ENCODE measurements at places on chromosomes 1 and 21.

DNA sequence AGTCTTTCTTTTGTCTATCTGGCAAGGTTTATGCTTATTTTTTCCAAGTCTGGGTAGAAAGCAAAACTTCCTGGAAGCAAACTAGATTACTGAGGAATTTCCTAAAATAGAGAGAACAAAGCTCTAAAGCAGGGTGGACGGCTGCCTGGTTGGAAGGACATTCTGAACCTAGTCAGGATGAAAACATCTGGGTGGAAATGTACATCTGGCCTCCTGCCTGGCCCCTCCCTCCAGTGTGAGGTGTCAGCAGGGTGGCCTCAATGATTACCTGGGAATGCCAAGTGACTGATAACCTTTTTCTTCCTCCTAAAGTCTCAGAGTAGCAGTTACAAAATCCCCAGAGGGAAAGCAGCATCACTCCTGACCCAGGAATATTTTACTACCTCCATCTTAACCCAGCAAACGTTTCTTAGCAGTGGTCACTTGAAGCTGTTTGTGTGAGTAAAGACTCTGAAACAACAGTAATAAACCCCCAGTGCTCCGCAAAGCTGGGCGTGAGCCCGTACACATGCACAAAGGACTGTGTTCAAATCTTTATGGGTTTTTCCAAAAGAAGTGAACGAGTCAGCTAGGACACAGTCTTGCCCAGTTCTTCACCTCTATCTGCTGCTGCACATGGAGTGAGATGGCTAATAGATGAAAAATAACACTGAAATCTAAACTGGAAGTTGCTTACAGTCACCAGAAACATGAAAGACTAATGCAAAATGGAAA lies 18.9 kb downstream of the ANGPTL7 start:
- no peak for DNase-seq

DNA sequence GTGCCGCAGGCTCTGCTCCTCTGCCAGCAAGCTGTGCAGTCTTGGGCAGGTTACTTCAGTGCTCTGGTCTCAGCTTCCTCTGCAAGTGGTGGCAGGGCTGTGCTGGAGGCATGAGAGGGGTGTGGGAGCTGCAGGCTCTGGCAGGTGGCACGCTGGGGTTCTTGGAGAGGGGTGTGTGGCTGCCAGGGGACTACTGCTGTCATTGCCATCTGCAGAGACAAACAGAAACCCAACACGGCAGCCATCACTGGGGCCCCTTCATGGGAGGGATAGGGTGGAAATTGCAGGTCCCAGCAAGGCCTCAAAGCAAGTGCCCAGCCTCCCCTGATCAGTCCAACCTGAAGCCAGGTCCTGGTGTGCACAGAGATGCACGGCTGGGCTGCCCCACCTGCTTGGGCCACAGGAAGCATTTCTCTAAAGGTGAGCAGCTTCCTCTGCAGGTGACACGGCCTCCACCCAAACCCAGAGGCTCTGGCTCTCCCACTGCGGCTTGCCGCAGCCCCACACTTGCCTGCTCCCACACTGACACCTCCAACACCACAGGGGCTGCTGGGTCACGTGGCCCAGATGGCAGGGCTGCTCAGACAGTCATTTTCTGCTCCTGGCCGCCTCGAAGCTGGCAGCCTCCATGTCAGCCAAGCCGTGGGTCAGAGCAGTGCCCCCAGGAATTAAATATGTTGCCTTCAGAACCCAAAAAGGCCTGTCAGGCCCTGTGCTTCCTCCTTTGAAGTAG lies 4.1 kb upstream of the COL6A2 start:
- DNase-seq, result no peak

DNA sequence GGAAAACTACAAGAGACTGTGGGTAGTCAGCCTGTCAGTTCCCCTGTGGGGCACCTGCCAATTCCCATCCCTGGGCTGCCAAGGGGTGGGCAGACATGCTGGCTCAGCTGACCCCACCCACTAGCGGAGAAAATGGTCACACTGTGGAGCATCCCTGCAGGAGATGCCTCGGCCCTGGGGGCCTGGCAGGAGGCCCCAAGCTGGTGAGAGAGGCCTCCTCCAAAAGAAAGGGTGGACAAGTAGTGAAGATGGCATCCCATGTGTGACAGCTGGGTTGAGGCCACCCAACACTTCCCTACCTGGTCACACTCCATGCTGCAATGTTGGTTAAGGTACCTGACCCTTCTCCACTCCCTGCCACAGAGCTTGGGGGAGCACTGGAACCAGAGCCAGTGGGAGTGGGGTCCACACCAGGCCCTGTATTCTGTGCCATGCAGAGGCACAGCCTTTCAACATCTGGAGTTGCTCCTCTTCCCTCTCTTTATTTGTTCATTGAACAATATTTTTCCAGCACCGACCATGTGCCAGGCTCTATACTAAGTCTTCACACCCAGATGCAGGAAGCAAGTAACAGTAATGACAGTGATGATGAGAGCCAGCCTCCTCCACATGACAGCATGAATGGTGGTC lies 59.5 kb downstream of the KLHDC7A start:
- DNase-seq, result no peak

DNA sequence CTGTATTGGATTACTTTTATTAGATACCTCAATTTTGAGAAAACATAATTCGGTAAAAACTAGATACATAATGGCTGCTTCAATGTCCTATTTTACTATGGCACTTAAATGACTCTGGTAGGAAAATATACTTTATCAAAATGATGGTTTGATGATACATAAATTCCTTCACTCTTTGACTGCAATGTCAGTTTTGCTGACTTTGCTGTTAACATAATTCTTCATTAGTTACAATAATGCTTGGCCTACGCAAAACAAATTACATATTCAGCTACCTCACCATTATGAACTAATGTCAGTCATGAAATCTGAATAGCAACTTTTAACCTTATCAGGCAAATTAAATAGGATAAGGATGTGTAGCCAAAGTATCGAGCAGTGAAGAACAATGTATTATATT lies 1364.7 kb downstream of the KCNT2 start:
- DNase-seq, result no peak

GRCh38 chr1:155971910-155972809 lies 6.2 kb downstream of the ARHGEF2 start:
- no peak for DNase-seq

DNA sequence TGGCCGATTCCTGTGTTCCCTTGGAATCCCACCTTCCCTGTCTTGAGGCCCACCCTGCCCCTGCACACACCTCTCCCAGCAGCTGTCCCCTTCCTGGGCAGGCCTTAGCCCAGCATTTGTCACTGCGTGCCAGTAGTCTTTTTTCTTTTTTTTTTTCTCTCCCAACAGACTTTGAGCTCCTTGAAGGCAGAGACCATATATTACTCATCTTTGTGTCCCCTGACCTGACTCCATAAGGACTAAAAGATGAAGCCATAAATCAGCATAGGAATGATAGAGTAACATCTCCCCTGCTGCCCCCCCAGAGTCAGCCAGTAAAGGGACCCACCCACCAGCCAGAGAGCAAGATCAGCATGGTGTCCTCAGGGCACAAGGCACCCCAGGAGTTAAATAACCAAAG lies 27.4 kb downstream of the PIGM start:
- DNase-seq, result no peak

GRCh38 chr1:159436469-159436868 lies 3.1 kb upstream of the OR10J1 start:
- DNase-seq, result no peak

- no peak for DNase-seq
These were observed 25.2 kb downstream of the PRAMEF20 start for GRCh38 chr1:13435458-13435857.

DNA sequence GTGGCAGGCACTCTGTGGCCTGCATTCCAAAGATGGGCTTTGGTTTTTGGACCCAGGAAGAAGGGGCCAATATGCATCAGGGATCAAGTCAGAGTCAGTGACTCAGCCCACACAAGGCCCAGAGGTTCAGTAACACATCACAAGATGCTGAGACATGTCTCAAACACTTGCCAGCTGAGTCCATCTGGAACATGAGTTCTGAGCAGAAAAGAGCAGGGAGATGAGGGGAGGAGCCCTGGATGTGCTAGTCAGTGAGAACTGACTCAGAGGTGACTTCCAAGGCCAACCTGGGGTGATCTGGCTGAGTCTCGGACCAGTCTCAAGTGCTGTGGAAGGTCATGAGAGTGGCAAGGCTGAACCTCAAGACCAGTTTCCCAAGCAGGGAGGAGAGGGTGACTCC lies 150.1 kb downstream of the CDC7 start:
- DNase-seq, result no peak

DNA sequence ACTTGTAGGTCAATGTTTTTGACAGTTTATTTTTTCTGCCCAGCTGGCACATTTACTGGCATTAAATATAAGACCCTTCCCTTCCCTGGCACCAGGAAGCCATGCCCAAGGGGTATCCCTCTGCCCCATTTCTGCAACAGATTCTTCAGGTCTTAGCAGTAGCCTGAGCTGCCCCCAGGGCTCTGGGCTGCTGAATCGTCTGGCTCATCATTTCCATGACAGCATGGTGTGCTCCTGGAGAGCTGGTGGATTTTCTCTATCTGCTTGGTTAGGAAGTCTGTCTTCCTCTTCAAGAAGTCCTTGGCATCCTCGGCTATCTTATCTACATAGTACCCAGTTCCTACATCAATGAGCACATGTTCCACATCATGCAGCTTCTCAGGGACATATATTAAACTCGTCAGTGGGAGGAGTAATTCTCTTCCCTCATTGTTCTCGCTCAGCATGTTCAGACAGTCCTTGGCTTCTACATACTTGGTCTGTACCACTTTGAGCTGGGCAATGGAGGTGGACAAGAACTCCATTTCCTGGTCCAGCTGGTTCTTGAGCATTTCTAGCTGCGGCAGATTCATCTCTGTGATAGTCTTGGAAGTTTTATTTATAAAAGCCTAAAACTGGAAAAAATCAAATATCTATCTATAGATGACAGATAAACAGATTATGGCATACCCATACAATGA lies 23.5 kb downstream of the MIA3 start:
- DNase-seq, result no peak

DNA sequence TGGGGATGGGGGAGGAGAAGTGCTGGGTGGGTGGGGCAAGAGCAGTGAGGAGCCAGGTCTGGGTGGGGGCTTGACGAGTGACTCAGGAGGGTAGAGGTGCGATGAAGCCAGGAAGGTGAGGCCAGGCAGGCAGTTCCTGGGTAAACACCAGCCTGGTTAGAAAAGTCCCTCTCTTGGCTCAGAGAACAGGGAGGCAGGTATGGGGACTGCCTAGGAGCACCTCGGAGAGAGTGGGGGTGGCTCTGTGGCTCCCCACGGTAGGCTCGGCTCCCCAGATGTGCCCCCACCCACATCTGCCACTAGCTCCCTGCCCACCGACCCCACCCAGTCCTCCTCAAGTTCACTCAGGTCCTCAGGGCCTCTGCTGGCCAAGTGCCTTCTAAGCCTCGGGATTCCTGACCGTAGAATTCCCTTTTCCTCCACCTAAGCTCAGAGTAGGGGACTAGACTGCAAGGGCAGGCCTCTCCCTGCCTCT lies 1.2 kb downstream of the HSPG2 start:
- DNase-seq, result no peak

DNA sequence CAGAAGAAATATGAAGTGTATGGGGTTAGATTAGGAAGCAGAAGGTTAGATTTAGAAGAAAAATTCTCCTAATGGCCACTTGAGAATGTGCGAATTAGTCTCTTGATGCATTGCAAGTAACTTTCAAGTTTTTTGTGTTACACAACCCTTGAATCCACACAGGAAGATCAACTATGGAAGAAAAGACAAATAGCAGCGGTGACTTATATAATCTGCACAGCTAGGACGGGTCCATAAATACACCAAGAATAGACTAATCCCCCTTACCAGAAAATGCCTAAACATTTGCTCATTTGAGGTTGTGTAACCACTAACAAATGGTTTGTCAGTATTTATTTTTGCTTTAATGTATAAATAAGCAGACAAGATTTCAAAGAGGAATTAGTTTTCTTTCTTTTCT lies 182.6 kb downstream of the TGFB2 start:
- no peak for DNase-seq

DNA sequence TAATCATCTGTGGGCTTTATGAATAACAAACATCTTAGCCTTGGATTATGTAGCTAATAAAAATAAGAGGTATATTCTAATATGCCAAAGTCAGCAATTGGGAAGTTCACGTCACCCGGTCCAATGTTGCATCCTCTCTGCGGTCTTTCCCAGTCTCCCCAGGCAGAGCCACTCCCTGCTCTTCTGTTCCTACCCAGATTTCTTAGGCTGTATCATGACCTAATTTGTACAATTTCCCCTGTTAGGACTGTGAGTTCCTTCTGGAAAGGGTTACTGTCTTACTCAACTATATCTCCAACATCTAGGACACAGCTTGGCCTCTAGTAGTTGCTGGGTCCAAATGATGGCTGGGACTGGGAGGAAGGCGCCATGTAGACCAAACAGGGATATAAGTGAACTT lies 29.8 kb upstream of the C1orf198 start:
- no peak for DNase-seq

DNA sequence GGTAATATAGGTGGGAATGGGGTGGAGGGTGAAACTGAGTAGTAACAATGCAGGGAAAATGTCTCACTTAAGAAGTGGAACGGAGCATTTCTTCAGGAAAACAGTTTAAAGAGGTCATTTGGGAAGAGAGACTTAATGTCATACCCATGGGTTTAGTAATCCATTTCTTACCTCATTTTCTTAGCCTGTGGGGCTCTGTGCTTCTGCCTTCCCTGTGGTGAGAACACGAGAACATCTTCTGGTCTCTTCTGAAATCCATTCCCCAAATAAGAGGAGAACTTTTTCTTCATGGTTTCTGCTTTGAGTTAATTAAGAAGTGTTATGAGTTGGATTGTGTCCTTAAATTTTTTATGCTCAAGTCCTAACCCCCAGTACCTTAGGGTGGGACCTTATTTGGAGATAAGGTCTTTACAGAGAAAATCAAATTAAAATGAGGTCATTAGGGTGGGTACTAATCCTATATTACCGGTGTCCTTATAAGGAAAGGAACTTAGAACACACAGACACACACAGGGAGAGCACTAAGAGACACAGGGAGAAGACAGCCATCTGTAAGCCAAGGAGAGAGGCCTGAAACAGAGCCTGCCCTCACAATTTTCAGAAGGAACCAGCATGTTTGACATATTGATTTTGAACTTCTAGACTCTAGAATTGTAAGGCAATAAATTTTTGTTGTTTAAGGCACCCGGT lies 5.4 kb downstream of the CCDC190 start:
- no peak for DNase-seq

DNA sequence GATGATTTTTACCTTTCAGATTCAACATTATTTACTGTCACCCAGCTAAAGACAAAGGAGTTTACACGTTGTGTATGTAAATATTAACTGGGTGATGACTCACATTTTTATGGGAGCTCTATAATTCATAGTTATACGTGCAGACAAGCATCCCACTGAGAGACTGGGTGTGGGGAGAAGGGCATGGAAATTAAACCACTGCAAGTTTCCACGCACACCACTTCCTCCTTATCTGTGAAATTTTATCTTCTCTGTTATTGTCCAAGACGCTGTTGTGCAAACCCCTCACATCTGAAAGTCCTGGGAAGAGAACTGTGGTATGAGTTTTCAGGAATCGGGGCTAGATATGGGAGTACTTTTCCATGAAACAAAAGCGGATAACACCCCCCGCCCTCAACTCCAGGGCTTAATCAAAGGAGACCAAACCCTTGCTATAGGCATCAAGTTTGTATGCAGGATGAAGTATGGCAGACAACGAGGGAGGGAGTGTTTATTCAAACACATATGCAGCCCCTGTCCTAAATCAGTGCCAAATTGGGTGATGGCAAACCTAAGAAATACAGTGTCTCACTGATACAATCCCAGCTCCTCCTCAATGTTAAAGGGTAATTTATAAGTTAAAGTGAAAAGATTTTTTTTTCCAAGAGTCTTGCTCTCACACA lies 23.3 kb upstream of the DPT start:
- DNase-seq, result no peak
